ENCODE measurements at places on chromosomes 7 and 10.

- no peak for DNase-seq
Measured at GRCh38 chr7:94823947-94824346, 83.4 kb upstream of the PPP1R9A start.

DNA sequence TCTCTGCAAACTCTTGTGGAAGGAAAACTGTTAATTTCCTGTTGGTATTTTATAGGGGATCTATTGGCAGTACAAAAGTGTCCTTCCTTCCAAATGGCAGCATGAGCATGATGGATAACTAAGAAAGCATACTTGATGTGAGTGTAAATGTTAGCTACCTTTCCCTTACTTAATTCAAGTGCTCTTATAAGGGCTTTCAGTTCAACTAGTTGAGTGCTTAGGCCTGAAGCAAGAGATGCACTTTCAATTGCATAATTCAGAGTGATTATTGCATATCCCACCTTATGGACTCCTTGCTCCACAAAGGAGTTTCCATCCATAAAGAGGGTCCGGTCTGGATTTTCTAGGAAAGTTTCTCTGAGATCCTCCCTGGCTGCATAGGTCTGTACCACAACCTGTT, 56.3 kb upstream of the CYP2C8 start:
- no peak for DNase-seq

DNA sequence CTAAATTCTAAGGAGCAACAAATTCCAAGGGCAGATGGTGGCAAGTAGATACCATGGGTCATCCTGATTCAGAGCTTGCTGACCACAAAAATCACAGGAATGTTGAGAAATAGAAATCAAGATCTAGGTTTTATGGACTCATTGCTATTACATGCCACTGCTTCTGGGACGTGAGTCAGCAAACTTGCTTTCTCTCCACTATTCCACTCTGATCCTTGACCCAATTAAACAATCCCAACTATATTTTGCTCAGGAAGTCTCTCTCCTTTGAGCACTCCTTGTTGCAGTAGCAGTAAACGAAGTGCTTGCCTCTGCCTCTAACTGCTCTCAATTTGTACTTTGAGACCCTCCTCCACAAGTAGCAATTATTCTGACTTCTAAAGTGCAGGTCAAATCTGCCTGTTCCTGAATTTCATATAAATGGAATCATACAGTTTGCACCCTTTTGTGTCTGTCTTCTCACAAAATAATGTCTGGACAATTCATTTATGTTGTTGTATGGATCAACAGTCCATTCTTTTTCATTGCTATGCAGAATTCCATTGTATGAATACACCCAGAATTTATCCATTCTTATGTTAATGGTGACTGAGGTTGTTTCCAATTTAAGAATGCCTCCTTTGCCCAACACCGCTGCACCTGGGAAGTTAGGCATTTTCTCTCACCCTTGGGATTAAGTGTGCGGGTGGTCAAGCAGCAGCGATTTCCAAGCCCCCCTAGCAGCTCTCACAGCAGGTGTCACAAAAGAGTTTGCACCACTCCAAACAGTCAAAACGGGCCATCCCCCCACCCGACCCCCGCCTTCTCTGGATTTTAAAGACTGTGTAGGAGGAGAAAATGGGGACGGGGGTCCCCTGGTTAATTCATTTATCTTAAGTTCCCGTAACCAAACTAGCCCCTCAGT, 35.9 kb downstream of the ACSM6 start:
- no peak for DNase-seq

GRCh38 chr7:83836028-83836427, 187.1 kb upstream of the SEMA3E start:
- DNase-seq: no peak

DNA sequence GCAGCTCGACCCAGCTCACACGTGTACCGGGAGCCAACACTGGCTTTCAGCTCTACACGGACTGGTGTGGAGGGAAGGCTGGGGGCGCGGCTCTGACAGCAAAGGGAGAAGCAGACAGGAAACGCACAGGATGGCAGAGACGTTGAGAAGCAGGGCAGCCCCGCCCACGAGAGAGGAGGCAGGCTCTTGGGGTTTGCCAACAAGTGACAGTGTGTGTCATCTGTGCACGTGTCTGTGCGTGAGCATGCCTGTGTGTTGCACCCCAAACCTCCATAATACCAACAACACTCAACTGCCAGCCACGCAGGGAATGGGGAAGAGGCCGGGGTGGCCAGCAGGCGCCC, 64.4 kb upstream of the PDGFA start:
- peak; percentile 77 for DNase-seq

DNA sequence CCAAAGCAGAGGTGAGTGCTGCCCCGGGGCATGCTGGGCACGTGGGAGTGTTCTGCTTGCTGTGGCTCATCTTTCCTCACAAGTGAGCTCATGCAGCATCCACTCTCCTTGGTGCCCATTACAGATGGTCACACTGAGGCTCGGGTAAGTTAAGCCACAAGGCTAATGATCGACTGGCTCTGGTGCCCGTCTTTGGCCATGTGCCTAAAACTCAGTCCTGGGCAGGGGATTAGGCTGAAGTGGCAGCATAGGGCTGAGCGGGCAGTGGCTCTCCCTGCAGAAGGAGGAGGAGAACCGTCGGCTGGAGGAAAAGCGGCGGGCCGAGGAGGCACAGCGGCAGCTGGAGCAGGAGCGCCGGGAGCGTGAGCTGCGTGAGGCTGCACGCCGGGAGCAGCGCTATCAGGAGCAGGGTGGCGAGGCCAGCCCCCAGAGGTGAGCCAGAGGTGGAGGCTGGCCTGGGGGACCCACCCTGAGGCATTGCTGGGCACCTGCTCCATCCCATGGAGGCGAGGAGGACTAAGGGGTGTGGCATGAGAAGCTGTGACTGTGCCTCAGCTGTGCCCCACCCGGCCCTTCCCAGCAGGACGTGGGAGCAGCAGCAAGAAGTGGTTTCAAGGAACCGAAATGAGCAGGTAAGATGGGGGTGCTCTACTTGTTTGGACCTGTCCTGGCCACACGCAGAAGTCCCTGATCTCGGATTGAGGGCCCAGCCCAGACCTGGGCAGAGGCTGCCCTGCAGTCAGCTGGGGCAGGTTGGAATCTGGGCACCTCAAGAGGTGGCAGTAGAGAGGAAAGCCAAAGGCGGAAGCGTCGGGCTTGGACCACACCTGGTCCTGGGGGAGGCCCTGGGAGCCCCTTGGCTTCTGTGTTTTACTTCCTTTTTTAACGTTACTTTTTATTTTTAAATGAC, 7.3 kb downstream of the PGAM2 start:
- DNase-seq: no peak
